Epithelial cell of esophagus (primary cell): ENCODE measurements at places on chromosomes 3 and 15.

- DNase-seq, result no peak
These were observed 711.7 kb upstream of the GOLIM4 start for GRCh38 chr3:168807448-168807847.

DNA sequence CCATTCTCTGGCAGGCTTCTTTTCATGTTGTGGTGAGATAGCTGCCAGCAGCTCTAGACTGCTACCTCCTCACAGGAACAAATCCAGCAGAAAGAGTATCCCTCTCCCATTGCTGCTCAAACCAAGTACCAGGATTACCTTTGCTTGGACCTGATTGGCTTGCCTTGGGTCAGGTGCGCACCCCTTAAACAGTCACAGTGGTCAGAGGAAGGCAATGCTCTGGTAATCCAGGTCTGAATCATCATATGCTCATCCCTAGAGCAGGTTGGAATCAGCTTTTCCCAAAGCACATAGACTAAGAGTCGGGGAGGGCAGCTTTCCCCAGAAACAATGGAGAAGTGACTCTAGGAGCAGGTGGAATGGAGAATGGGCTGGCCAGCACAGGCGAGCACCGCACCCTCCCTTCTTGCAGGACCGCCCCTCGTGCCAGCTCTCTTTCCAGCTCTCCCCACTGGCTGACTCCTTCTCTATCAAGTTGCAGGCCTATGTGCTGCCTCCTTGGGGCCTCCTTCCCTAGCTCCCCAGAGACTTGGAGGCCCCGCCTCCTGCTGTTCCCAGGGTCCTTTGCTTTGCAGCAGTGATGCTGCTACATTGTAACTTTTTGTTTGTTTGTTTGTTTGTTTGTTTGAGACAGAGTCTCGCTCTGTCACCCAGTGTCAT is 29.9 kb upstream of the ADPGK start:
- peak; percentile 58 for DNase-seq

- peak; percentile 49 for DNase-seq
These were observed 128.3 kb upstream of the VEPH1 start for GRCh38 chr3:157631478-157631877.

- peak; percentile 17 for DNase-seq
These were observed 26.3 kb upstream of the TIPARP start for GRCh38 chr3:156648086-156648485.

DNA sequence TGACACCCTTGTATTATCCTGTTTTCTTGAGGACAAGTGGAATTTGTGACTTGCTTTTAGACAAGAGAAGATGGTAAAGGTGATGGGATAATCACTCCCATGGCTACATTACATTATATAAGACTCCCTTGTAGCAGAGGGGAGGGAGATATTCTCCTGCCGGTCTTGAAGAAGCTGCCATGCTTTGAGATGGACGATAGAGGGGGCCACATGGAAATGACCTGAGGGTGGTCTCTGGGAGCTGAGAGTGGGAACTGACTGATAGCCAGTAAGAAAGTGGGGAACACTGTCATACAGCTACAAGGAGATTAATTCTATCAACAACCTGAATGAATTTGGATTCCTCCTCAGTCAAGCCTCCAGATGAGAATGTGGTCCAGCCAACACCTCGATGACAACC is 540.1 kb downstream of the NTRK3 start:
- no peak for DNase-seq

DNA sequence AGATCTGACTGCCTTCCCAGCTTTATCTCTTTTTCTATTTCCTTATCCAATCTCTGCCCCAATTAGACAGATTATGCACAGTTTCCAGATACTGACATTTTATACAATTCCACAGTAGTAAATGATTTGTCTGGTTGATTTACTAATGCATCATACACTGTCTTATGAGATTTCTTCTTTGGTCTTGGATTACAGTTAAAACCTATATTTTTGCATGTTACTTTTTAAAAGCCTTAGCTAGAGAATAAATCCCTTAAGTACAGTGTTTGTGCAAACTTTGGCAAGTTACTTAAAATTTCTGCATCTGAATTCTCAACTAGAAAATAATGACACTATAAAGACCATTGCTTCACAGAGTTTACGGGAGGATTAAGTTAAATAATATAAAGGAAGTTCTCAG is 6.0 kb downstream of the UNC13C start:
- DNase-seq, result no peak

DNA sequence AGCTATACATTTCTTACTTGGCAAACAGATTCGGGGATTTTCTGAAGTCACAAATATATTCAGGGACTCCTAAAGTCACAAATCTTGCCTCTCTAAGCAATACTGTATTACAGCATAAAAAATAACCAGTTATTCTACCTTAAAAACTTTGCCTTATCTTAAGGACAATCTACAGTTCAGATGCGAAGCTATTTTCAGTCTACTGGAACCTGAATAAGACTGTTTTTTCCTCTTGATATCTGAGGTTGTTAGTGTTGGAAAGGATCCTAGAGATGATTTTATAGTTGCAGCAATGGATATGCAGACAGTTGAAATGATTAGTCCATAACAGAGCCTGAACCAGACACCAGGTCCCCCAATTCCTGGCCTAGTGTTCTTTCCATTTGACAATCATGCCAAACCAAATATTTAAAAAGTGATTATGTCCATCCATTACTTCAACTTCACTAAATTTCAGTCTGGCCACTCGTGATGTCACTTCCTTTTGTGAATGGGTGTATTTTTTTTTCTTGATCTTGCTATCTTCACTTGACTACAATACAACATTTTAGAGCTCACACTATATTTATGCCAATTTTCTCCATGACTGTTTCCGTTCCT is 1.8 kb downstream of the HDGFL3 start:
- no peak for DNase-seq

GRCh38 chr3:129060276-129061022 is at the start of gene GP9:
Gene GP9, plus strand, starts transcription at chr3:129060779. Its CDS starts 961 bp downstream, at chr3:129061740.
- no peak for DNase-seq

DNA sequence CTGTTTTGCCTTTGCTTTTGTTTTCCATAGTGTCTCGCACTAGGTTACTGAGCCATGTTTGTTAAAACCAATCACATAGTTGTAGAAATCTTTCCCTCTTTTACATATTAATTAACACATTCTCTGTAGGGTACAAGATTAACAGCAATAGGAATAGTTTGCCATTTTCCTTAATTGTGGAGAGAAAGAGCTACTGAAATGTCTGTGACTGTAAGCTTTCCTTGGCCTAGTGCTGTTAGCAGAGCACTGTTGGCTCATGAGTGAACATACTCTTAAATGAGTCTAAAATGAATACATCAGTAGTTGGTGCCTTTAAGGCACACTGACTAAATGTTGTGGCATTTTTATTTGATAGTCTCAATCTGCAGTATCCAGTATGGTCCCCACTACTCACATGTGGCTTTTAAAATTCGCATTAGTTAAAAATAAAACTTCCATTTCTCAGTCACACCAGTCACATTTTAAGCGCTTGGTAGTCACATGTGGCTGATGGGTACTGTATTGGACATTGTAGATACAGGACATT is 28.2 kb downstream of the CHD2 start:
- no peak for DNase-seq

- DNase-seq, result no peak
These were observed 123.4 kb downstream of the ATP10A start for GRCh38 chr15:25739687-25740121.

- DNase-seq, result no peak
These were observed 1029.3 kb upstream of the CFAP20DC start for GRCh38 chr3:60079076-60079475.

DNA sequence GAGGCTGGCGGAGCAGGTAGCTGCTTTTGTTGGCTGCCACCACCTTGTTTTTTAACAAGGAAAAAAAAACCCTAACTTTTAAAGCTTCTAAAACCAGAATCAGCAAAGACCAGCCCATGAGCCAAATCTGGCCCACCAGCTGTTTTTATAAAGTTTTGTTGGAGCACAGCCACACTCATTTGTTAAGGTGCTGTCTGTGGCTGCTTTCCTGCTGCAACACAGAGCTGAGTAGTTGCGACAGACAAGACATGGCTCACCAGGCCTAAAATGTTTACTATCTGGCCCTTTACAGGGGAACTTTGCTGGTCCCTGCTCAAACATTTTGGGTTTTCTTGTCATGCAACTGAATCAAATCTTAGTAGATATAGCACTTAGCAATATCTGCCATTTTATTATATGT is 18.9 kb downstream of the EFCAB12 start:
- DNase-seq, result no peak

- no peak for DNase-seq
These were observed 38.5 kb downstream of the SYN2 start for GRCh38 chr3:12042638-12043037.

GRCh38 chr15:40054605-40054854 is 15.5 kb upstream of the SRP14 start:
- DNase-seq, result no peak

DNA sequence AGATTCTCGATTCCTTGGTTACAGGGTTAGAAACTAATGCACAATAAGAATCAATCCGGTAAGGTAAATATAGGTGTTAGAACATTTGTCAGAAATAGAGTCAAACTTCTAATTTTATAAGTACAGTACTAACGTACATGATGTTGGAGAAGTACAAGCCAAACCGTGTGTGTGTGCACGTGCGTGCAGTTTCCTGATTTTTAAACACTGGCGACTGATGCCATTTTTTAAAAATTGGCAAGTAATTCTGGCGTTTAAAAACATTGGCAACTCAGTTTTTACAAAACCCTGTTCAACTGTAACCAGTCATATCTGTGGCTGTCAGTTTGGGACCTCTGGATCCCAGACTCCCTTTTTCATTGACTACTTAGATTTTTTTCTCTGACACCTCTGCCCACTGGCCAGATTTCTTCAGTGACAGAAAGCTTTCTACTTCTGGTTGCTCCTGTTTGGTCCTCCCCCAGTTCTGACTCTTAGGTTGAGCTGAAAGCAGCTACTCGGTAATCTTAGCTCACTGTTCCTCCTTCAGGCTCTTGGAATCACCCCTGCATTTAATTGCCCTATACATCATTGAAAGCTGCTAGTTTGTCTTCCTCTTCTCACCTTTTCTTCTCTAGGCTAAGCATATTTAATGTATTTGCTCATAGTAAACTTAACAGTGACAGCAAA is 843 bp downstream of the ATG7 start:
- DNase-seq, result no peak

GRCh38 chr3:157248590-157249422 is 88.9 kb upstream of the CCNL1 start:
- peak; percentile 68 for DNase-seq

GRCh38 chr15:49155834-49156627 is 632 bp upstream of the COPS2 start:
- peak; percentile 17 for DNase-seq

- DNase-seq, result no peak
These were observed 2.7 kb downstream of the SPESP1 start for GRCh38 chr15:68933001-68933400.

DNA sequence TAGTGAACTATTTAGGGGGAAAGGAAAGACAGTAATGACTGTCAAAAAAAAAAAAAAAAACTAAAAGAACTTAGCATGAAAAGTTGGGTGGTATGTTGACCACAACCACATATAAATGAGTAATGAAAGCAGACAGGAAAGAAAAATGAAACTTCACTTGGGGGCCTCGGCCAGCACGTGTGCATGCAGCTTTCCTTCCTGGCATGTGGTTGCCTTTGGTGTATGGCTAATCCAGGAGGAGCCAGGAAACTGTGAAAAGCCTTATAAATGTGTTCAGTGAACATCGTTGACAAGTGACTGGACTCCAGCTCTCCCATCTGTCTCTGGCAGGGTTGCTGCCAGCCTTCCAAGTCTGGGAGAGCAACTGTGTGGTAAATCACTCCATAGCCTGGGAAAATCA is 195.1 kb downstream of the DTWD1 start:
- no peak for DNase-seq

DNA sequence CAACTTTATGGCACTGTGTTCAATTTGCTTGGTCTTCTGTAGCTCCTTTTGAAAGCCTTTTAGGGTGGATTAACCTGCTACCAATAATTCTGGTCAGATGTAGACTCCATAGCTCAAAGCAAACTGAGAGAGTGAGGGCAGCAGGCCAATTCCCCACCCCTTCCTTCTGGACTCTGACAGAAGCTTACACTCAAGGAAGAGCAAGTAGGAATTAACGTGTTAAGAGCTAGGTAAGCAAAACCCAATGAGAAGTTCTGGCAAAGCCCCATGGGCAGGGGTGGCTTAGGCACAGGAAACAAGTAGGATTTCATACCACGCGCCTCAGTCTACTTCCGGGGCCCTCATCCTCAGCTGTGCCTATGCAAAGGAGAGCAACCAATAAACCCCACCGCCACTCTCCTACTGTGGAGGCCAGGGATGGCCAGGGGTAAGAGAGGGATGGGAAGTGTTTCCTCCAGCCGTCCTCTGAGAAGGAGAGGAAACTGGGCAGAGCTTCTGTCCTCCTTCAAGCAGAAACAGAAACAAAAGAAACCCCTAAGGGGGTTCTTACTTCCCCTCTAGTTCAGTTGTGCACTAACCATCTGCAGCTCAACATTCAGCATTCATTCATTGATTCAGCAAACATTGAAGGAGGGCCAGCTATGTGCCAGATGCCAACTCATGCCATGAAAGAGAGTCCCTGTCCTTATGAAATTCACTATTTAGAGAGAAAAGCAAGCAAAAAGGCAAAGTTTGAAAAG is 12.6 kb downstream of the CCR5 start:
- no peak for DNase-seq

DNA sequence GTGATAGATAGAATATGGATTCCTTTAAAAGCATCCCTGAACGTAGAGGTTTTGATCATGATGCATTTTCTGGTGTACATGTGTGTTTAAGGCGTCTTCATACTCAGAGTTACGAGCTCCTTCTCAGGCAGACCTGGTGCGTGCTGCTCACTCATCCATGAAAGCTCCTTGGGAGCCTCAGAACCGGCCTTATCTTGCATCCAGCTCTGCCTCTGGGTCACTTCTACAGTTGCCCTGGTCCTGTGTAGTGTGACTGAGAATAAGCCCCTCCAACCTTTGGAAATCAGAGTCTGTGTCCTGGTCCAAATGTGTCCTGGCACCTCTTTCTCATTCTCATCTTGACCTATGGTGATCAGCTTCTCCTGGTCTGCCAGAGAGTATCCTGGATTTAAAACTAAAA is 17.3 kb upstream of the RARRES1 start:
- no peak for DNase-seq

- DNase-seq, result peak; percentile 47
These were observed 113.9 kb downstream of the TLE3 start for GRCh38 chr15:69983696-69984265.

DNA sequence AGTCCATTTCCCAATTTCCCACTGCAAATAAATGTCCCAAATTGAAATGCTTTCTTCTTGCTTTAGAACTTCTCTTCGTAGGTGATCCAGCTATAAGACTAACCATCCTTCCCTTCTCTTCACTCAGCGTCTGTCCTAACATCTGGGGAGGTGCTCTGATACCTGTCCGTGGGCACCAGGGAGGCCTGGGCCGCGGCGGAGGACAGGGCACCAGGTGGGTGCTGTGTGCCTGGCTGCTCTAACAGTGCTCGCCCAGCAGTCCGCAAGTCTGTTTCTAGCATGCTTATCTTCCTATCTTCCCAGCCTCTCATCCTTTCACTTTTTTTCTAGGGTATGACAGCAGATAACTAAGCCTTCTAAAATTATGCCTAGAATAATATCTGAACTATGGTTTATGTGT is 37.3 kb downstream of the NKIRAS1 start:
- no peak for DNase-seq

GRCh38 chr3:45163481-45163880 is 17.3 kb upstream of the CDCP1 start:
- DNase-seq, result no peak
